NCI-H2081 (cell line): ENCODE measurements at places on chromosomes 12 and 14.

DNA sequence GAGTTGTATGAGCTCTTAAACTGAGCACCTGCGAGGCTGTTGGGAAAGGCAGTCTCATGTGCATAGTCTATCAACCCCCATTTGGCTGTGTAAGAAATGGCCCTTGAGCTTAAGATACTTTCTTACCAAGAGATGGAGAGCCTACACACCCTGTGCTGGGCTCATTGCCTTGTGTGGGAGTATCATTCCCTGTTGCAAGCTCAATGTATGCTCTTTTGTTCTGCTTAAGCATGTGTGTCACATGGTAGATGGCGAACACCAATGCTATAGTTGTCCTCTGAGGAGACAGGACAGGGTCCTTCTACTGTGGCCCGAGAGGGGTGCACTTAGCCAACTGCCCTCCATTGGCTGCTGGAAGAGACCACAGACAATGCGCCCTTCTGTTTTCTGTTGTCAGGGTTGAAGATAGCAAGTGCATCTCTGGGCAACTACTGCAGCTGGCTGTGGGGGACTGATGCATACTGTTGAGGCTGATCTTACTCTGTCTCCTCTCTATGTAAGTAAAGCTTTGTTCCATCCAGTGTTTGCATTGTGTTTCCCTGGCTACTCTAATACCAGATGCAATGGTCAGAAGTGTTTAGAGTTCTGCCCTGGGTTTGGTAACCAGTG lies 79.5 kb downstream of the PTPRB start:
- no peak for DNase-seq

DNA sequence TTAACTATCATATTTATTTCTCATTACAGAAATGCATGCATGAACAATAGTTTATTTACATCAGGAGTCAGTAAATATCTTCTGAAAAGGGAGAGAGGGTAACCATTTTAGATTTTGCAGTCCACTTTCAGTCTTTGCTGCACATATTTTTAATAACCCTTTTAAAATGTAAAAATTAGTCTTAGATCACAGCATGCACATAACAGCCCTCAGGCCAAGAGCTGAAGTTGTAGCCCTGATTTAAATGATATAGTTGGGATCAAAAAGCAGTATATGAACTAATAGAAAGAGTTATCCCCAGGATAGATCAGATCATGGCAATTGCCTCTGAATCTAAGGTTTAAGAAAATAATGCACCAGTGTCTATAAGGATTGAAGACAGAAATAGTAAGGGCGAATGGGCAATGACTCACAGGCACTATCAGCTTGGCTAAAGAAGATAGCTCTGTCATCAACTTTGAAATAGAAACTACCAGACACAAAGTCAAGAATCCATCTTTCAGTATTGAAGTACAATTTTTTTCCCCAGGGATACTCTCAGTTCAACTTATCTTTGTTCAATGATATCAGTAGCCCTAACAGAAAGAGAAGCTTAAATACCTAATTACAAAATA lies 13.1 kb upstream of the CLEC7A start:
- DNase-seq: no peak

DNA sequence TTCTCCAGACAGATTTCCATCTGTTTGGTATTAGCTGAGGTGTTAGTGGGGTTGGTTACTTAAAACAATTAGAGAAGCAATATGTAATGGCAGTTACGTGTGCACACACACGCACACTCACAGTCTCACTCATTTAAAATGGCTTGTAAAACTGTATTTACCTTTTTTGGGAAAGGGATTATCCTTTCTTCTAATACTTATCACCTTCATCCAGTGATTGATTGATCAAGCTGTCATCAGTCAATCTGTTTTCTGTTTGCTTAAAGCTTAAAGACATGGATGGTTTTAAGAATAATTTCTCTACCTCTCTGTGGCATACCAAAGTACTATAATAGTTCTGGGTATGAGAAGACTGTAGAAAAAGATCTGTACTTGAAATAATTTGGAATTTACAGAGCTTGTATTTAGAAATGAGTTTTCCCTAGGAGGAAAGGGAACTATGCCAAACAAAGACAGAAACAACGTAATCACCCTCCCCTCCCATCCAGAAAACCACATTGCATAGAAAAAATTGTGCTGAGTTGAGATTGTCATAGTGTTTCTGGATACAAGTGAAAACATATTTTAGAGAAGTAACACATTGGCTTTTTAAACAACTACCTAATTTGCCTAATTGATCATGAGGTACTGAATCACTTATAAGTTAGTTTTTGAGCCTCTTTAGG lies 455.8 kb downstream of the PCNX1 start:
- DNase-seq: no peak

DNA sequence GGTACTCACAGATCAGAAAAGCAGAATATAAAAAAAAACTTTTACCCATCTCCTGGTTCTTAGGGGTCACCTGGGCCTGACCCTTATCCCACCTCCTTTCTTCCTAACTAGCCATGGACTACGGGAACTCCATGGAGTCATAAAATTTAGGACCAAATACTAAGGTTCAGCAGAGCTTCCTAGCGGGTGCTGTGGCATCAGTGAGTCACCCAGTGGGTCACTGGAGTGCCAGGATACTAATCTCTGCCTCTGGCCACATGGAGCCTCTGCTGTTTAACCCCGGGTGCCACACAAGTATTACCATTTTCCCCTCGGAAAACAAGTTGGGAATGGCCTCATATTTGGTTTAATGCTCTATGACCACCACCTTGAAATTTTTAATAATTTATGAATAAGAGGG lies 6.9 kb downstream of the ZBTB39 start:
- DNase-seq: no peak

DNA sequence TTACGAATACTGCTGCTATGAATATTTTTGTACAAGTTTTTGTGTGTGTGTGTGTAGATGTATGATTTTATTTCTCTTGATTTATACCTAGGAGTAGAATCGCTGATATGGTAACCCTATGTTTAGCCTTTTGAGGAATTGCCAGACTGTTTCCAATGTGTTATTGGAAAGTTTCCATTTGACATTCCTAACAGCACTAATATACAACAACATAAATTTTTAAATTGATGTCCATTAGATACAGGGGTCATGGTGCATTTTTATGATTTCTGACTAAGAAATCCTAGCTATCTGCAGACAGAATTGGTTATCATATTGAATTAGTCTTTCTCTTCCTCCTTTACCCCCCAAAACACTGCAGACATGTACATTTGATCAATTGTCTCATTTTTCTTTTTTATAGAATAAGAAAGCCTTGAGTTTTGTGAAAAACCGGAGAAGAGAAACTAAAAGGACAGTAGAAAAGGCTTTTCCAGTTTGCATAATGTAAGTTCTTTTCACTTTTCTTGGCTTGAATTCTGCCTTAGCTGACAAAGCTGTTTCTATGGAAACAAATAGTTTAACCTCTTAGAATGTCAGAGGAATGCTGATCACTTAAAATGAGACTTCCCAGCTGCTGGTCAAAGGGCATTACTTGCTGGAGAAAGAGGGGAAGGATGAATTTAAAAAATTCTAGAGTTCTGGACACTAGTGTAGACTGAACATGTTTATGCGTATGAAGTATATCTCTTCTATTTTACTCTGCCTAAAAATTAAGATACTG lies 28.2 kb downstream of the PALS1 start:
- no peak for DNase-seq

DNA sequence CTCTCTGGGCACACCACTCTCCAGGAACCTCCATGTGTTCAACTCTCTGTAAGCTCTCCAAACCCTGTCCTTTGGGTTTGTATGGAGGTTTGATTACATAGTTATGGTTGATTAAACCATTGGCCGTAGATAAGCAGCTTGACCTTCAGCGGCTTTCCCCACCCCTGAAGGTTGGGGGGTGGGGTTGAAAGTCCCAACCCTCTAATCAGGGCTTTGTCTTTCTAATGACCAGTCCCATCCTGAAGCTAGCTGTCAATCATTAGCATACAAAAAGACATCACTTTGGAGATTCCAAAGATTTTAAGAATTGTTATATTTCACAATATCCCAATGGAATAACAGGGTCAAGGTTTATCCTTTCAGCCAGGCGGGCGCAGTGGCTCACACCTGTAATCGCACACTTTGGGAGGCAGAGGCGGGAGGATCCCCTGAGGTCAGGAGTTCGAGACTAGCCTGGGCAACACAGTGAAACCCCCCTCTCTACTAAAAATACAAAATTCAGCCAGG lies 8.4 kb downstream of the FAM186A start:
- DNase-seq: no peak

DNA sequence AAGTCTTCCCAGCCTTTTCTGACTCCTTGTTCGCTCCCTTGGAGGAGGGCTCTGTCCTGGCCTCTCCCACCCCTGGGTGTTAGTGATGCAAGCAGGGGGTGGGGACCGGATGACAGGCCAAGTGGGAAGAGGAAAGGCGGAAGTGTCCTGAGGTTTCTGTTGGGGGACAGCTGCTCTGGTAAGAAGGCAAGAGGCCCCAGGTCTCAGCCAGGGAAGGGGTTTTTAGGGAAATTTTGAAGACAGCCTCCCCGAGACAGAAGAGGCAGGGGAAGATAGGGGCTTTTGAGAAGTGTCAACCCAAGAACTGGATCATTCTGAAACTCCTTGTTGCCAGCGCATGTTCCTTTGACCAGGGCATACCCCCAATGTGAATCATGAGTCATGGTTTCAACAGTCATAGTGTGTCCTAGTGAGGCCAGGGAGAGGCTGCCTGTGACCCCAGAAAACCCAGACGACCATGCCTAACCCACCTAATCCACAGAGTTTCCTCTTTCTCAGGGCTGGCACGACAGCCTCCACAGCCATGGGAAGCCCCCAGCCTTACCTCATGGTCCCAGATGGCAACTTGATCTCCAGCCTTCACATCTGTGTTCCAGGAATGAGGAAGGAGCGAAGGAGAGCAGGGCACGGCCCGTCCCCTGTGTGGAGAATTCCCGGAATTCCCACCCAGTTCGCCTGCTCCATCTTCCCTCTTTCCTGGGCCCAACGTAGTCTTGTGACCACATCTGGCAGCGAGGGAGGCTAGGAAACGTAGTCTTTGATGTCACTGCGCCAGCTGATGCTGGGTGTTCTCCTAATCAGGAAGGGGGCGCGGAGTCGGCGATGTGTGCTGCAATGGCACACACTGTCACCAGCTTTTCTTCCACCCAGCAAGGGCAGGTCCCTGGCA lies 4.9 kb upstream of the GPR132 start:
- DNase-seq: no peak

DNA sequence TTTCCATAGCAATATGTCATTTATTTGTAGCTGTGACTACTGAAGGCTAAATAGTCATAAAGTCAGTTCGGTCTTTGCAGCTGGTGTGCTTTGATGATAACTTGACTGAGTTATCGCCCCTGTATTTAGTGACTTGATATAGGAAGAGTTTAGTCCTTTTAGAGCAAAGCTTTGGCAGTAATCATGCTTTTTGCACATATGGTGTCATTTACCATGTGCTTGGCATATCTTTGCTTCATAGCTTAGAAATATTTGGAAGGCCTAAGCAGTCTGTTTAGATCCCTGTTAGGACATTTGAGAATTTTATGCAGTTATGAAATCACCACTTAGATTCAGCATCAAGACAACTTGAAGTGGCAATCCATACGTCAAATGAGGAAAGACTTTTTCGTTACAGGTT lies 31.6 kb downstream of the POLR3B start:
- no peak for DNase-seq

- no peak for DNase-seq
These were observed 18.5 kb upstream of the DHRS7 start for GRCh38 chr14:60183741-60184140.

DNA sequence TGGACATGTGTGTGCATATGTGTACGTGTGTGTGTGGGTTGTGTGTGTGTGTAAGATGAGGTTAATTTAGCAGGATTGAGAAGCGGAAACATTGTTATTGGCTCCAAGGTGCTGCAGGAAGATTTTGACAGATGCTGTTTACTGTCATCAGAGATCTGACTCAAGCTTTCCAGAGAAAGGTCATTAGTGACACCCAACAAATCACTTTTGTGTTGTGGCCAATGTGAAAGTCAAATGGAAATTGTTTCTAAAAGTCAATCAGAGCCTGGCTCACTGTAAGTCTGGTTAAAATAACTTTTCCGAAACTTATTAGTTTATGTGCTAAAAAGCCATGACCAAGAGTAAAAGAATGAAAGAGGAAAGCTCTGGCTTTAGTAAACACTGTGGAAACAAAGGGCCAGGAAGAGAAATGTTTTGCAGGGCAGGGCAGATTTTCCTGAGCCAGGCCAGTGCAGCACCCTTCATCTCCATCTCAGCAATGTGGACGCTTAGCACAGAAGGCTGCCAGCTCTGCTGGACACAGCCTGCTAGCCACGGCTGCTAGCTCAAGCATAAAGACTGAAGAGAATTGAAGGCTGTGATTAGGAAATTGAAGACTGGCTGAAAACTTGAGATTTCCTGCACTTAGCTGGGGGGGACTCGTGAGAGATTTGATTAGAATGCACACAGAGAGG lies 235.8 kb downstream of the NEDD1 start:
- DNase-seq: no peak

GRCh38 chr14:100904307-100905087 lies 975 bp upstream of the RTL1 start:
- no peak for DNase-seq

DNA sequence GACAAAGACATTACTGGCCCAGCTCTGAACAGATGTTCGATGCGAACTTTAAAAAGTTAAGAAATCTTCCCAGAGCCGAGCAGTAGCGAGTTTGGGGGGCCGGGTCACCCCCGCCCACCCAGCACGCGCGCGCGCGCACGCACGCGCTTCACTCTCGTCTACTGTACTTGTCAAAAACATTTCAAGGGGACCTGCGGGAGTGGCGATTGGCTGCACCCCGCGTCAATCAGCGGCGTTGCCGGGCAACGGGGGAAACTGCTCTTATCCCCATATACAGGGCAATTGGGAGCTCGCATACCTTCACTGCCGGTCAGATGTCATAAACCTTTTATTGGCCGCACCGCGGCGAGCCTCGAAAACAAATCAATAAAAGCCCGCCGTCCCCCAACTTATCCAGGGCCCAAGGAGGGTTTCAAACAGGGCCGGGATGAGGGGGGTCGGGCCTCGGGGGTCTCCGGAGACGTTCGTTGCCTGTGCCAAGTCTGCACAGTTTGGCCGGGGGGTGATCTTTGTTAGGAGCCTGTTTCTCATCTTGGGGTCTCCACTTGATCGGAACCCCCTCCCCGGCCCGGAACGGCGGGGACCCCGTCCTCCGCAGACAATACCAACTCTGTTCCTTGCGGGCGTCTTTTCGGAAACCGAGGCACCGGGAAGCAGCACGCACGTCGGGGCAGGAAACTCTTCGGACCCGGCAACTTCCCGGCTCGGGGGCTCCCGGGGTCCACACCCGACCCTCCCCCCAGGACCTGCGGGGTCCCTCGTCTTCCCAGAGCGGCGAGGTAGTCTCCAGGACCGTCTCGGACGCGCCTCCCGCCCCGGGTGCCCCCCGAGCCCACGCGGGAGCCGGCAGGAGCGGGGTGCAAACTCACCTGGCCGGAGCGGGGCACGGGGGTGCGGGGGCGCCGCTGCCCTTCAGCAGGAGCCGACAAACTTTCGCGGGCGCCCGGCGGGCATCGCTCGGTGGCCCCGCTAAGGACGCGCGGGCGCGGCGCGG lies 734 bp downstream of the FOXN3 start:
- DNase-seq: peak; percentile 95

- DNase-seq: no peak
These were observed 89.0 kb downstream of the BORCS5 start for GRCh38 chr12:12445882-12446181.

DNA sequence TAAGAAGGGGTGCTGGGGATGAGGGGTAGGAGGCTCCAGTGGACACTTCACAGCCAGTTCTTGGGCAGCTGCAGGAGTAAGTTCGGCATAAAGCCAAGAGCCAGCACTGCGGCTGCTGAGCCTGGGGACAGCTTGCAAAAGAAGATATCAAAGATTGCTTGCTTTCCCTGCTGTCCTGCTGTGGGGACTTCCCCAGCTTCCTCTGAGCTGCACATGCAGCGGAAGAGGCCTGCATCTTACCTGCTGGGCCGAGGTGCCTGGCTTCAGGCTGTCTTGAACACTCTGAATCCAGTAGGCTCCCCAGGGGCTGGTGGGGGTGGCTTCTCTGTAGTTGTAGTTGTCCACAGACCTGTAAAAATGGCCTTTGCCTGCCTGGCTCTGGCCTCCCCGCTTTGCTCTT lies 1.3 kb downstream of the CHGA start:
- peak; percentile 73 for DNase-seq
